ENCODE measurements at places on chromosomes 4 and X. TPM values are rescaled to one million over a fixed set of nuclear protein-coding genes. Genes with fewer than 3 reads are reported as not detected.

GRCh38 chr4:113665036-113665435, 96.5 kb downstream of the CAMK2D start:
- no peak for DNase-seq

BANK1 gene
- polyA plus RNA-seq = 2.8 TPM

DNA sequence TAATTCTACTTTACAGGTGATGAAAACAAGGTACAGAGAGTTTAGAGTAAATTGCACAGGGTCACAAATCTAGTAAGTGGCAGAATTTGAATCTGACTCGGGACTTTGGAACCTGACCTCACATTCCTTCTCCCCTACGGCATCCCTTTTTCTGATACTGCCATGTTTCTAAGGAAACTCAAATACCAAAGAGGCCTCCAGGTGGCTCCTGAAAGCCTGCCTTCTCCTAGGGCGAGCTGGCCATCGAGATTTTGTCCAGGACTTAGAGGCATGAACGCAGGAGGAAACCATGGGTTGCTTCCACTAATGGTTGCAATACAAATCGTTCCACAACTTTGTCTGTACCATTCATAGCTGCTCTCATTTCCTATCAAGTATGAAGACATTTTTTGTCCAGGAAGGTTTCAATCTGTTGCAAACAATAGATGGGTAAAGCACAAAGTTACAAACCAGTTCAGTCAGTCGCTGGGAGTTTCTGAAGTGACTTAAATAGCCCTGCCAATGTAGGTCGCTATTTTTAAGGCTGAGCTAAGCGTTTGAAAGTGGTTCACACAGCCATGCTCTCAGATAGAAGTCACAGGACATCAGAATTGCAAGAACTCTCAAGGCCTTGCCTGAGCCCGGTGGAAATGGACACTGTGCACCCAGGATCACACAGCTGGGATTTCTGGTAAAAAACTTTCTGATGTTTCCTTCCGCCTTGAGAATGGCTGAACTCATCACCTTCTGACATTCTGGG, 296.6 kb upstream of the PRPS2 start:
- no peak for DNase-seq

DNA sequence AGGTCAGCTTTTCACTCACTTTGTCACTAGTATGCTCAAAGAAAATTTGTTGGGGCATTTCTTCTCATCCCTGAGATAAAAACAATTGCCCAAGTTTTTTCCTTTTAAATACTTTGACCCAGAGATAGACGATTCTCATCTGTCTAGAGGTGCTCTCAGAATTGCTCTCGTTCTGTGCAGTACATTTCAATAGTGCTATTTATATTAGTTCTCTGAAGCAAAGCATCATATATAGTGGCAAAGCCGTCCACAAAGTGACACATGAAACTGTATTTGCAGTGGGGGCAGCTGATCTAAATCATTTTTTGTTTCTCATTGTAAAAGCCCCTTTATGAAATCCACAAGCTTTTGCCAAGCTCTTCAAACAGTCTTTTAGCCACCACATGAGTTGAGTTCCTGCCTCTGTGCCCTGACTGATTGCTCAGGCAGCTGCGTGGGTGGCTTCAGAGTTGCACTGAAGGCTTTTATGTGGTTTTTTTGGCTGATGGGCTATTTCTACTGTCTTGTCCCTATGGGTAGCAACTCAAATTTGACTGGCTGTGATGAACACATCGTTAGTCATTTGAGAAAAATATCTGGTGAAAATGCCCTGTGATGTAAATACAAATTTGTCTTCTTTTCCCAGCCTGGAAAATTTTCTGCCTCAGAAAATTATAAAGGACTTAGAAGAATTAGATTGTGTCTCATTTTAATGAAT, 119.1 kb upstream of the OTUD4 start:
- DNase-seq = no peak

NHS gene
- 27.3 TPM for polyA plus RNA-seq

DNA sequence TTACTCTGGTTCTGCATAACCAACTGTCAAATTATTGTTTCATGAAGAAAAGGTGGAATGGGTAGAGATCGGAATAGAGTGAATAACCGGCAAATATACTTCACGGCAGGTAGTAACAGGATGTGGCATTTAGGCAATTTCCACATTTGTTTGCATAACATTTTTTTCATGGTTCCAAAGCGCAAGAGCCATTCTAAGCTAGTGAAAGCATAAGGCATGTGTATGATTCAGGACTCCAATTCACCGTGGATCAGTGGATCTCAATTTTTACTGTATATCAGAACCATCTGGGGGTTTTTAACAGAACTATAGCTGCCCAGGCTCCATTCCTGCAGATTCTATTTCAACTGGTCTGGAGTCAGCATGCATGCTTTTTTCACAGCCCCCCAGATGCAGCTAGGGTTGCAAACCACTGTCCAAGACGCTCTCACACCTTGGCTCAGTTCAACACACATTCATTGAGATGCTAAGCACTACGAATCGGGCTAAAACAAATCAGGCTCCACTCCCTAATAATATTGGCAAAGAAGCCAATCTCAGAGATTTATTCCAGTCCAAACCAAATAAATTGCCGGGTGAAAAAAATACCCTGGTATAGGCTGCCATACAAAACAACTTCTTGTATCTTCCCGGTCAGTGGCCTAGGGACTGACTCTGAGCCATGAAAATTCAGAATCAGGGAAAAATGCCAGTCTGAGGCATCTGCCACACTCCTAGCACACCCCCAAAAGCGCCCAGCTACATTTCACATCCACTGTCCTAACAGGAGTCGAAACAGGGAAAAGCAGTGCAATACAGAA, 30.0 kb downstream of the AFAP1 start:
- no peak for DNase-seq

DNA sequence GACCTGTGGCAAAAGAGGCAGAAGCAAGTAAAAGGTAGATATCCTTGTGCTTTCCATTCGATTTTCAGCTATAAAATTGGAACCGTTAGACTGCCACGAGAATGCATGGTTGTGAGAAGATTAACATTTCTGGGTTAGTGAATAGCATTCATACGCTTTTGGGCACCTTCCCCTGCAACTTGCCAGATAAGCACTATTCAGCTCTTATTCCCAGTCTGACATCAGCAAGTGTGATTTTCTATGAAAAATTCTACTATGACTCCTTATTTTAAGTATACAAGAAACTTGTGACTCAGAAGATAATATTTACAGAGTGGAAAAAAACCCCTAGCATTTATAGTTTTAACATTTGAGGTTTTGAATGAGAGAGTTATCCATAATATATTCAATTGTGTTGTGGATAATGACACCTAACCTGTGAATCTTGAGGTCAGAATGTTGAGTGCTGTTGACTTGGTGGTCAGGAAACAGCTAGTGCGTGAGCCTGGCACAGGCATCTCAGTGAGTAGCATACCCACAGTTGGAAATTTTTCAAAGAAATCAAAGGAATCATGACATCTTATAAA, 3.9 kb downstream of the FGB start:
- no peak for DNase-seq

ANKRD50 gene
- polyA plus RNA-seq = 47.5 TPM

- no peak for DNase-seq
Measured at GRCh38 chrX:15170927-15171326, 99.0 kb downstream of the ASB9 start.

- DNase-seq = no peak
Measured at GRCh38 chr4:181650033-181650825, 593.0 kb upstream of the TENM3 start.

DNA sequence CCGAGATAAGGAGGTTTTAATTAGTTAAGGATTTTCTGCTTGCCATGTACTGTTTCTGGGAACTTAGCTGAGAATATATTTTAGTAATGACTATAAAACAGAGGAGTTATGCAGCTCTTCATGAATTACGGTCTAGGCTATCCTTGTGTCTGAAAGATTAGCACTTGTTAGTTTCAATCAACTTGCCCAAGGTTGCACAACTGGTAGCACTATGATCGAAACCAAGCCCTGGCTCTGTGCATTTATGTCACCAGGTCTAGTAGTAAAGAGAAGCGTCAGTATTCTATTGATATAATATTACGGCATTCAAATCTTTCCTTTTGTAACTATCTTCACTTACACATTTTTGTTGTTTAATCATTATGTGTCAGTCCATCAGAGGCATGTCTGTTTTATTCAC, 176.0 kb downstream of the TLL1 start:
- DNase-seq = no peak

MED14 gene
- 71.3 TPM for polyA plus RNA-seq

DNA sequence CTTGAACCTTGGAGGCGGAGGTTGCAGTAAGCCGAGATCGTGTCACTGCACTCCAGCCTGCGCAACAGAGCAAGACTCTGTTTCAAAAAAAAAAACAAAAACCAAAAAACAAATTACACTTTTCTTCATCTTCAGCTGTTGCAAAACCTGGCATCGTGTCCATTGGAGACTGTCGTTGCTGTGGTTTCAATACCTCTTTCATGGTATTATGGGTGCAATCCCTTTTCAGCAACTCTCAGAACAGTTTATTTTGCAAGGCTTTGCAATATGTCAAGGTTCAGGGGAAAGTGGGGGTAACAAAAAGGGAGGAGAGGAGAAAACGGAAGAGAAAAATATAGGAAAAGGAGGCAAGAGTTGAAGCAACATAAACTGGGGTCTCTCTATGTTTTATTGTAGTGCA, 40.8 kb downstream of the ARSD start:
- no peak for DNase-seq

VCX gene
- polyA plus RNA-seq = not detected

DNA sequence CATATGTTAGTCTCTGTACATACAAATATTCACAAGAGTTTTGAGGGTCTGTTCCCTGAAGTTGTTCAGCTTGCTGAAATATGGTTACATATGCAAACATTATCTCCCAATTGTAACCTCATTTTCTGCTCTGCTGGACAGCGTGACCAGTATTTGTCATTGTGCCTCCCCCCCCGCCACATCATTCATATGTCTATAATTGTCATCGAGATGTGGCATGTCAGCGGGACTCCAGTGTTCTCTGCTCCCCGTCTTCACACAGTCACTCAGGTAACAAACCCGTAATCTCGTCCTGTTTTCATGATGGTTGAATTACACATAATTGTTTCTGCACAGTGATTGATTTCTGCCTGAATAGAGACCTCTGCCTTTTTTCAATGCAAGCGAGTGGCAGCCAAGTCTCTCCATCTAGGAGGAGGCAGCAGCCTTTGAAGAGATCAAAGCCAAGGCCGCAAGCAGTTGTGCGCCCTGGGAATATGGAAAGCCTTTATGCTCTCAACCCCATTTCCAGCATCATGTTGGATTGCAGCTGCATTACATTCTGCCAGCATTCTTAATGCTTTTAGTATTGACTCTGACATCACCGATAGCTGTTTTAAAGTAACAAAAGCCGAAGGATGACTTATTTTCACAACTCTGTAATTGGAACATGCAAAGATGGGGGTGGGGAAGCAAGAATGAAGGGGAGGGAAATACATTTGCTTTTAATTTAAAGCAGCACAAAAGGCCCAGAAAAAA, 27.4 kb downstream of the LEF1 start:
- DNase-seq = no peak

DNA sequence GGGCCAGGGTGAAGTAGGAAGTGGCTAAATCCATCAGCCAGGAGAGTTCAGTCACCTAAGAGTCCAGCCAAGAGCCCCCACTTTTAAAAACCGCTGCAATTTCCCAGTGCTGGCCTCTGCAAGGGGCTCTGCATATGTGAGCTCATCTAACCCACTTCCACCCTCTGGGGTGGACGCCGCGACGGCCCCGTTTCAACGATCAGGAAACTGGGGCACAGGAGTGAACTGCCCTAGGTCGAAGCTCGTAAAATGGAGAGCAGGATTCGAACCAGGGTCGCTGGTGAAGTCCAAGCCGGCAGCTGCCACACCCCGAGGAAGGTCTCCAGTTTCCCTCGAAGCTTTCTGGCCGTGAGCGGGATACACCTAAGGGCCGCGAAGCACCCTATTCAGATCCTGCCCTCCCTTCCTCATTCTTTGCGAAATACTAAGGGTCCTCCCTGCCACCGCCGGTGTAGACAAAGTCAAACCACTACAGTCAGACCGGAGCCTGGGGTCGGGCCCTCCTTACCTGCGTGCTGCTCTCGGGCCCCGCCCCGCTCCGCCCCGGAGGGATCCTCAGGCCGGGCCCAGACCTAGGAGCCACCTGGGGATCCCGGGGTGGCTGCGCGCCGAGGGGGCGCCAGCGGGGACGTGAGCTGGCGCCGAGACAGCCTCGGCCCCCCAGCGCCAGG, 446 bp downstream of the EVC2 start:
- DNase-seq = no peak

GRCh38 chrX:18368402-18368801, 13.9 kb upstream of the SCML2 start:
- DNase-seq = no peak

PDGFRA gene
- 159 TPM for polyA plus RNA-seq

DNA sequence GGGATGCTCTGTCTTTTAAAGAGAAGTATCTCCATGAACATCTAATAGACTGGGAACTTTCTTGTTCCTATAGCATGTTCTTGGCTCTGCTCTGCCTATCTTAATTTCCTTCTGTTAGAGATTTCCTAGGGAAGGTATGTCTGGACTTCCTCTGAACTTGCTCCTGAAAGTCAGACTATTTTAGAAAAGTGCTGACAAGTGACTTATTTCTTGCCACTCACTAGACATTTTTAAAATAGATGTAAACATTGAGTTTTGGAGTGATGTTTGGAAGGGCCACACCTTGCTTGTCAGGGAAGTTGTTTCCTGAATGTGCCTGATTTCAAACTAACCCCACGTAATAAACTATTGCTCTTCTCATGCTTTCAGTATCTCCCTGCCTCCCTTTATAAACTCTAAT, 62.4 kb upstream of the ATP8A1 start:
- no peak for DNase-seq

LRAT gene
- polyA plus RNA-seq = 0.71 TPM

ELK1 gene
- 25.8 TPM for polyA plus RNA-seq

All from left kidney (tissue), 8 donors.